ENCODE measurements at places on chromosomes 1 and 21. TPM values are rescaled to one million over a fixed set of nuclear protein-coding genes. Genes with fewer than 3 reads are reported as not detected.

Gene IL22RA1
- not detected for total RNA-seq

Gene PADI2
- 0.13 TPM for total RNA-seq

Gene PRCC
- total RNA-seq: 45.1 TPM

Gene SH2D1B
- total RNA-seq: 0.20 TPM

Gene FAM163A
- total RNA-seq: 0.30 TPM

Gene PRR9
- total RNA-seq: not detected

Gene MARK1
- 0.69 TPM for total RNA-seq

Gene FCGR3B
- total RNA-seq: not detected

Gene GPATCH3
- total RNA-seq: 8.3 TPM

Gene PDPN
- 24.5 TPM for total RNA-seq

Gene TTLL10
- total RNA-seq: not detected

Gene GPR37L1
- not detected for total RNA-seq
